GOT3 (cell line): ENCODE measurements at places on chromosomes 2 and 18.

GRCh38 chr2:83661711-83662110, 797.4 kb downstream of the SUCLG1 start:
- no peak for DNase-seq

GRCh38 chr2:20665243-20666004, 1.5 kb upstream of the GDF7 start:
- no peak for DNase-seq

DNA sequence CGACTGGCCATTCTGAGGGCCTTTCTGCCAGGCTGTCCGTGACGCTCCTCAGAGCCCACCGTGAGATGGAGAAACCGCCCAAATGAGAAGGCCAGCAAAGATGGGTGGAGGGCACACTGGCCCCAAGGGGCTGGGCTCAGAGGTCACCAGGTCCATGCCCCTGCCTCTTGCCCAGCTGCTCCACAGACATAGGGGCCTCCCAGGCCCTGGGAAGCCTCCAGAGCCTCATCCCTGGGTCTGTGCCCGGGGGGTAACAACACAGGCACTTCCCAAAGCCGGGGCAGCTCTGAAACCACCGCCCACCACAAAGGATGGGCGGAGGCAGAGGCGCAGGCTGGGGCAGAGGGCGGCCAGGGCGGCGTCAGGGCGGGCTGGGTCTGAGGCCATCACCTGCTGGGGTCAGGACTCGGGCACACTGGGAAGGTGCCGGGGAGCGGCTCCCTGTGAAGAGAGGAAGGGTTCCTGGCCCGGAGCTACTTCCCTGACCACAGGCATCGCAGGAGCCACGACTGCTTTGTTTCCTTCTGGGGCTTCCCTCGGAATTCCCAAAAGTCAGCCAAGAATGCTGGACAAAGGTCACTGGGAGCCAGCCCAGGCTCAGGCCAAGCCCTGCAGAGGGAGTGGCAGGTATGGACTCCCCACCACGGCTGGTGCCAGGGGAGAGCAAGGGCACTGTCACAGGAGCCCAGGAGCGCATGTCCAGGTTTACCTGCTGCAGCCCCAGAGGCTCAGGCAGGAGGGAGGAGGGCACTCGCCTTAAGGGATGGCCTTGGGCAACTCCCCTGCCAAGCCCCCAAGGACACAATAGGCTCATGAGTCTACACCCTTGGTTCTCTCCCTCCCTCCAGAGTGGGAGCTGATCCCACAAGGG, 9.4 kb downstream of the CYP26B1 start:
- DNase-seq = no peak

DNA sequence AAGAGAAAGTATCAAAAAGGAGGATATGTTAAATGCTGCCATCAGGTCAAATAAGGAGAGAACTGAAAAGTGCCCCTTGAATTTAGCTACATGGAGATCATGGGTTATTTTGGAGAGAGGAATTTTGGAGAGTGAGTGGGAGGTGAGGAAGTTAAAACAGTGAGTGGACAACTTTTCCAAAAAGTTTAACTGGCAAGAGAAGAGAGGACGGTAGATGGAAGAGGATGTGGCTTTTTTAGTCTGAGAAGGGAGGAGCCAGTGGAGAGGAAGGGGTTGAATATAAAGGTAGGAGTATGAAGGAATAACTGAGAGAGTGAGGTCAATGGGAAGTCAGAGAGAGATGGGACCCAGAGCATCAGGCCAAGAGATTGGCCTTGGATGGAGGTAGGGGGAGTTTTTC, 62.5 kb upstream of the NFE2L2 start:
- DNase-seq = no peak

- DNase-seq = no peak
Observed at GRCh38 chr18:62064361-62064760, 122.5 kb downstream of the PIGN start.

DNA sequence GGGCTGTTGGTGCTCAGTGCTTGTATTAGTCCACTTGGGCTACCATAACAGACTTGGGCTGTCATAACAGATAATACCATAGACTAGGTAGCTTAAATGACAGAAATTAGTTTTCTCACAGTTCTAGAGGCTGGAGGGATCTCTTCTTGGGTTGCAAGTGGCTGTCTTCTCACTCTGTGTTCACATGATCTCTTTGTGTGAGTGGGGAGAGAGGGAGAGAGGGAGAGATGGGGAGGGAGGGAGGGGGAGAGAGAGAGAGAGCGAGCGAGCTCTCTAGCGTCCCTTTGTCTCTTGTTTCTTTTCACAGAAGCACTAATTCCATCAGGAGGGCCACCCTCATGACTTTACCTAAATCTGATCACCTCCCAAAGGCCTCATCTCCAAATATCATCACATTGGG, 4.5 kb upstream of the XRCC5 start:
- DNase-seq = no peak

- DNase-seq = no peak
Observed at GRCh38 chr2:179729966-179730365, 131.4 kb downstream of the ZNF385B start.

DNA sequence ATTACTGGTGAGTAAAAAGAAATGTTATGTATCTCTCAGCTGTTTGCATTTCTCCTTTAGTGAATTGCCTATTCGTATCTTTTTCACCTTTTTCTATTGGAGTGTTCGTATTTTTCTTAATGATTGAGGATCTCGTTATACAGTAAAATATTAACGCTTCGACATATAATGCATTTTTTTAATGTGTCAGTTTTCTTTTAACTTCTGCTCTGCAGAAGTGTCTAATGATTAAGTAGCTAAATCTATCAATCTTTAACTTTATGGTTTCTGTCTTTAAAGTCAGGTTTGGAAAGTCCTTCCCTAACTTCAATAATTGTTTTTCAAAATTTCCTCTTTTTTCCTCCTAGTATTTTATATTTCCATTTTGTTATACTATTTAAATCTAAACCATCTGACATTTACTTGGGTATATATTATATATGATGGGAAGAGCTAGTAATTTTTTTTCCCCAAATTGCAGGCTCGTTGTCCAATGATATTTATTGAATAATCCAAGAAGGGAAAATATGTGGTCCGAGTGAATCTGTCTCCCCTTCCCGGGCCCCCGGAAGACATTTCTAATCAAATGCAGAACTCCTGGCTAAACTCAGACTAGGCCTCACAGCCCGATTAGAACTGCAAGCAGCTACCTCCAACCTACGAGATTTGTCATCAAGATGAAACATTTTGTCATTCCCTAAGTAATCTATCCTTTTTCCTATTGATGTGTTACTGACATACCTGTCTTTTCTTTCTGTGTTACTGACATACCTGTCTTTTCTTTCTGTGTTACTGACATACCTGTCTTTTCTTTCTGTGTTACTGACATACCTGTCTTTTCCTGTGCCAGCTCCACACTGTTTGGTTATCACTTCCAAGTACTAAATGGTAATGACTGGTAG, 17.2 kb downstream of the PCBP1 start:
- no peak for DNase-seq

GRCh38 chr2:152743002-152743401, 24.6 kb downstream of the ARL6IP6 start:
- DNase-seq = no peak

- DNase-seq = no peak
Observed at GRCh38 chr2:75493230-75493629, 67.5 kb downstream of the EVA1A start.

DNA sequence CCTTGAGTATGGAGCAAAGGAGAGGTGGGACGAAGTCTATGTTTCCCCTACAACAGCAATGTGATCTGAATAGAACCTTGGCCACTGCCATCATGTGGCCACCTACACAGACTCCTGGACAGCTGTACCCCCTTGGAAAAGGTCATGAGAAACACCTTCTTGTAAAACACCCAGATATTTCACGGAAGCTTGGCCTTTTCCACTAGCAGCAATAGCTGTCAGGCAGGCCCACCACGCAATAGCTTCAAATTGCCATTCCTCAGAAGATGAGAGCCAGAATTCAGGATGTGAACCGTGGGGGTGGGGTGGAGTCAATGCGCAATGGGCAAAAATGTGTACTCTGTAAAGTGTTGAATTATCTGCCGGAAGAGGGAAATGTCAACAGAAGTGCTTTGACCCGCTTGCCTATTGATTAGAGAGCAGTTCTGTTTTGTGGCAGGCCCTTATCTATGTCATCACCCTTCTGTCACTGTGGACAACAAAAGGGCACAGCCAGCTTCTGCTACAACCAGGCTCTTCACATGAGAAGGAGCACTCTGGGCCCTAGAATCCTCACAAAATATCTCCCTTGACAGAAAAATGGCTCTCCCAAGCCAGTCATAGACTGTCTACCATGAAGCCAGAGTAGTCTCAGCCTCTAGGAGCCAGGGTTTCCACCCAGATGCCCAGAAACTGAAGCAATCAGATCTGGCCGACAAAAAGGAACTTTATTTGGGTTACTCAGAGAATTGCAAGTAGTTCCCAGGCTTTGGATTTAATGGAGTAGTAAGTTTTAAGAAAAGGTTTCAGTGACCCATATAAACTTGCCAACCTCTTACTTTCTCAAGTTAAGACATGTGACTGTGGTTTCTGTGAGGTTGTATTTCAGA, 9.5 kb downstream of the INPP1 start:
- no peak for DNase-seq

- no peak for DNase-seq
Observed at GRCh38 chr18:73577365-73577764, 570.3 kb downstream of the FBXO15 start.

GRCh38 chr2:42012651-42013050, 35.2 kb upstream of the PKDCC start:
- DNase-seq = no peak

DNA sequence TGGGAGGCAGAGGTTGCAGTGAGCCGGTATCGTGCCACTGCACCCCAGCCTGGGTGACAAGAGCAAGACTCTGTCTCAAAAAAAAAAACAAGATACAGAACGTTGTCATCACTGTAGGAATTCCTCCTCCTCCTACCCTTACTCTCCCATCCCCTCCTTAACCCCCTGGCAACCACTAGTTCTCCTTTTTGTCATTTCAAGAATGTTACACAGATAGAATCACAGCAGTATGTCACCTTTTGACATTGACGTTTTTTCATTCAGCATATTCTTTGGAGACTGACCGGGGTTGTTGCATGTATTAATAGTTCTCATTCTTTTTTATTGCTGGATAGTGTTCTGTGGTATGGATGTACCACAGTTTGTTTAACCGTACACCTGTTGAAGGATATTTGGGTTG, 32.4 kb downstream of the TTLL4 start:
- no peak for DNase-seq

DNA sequence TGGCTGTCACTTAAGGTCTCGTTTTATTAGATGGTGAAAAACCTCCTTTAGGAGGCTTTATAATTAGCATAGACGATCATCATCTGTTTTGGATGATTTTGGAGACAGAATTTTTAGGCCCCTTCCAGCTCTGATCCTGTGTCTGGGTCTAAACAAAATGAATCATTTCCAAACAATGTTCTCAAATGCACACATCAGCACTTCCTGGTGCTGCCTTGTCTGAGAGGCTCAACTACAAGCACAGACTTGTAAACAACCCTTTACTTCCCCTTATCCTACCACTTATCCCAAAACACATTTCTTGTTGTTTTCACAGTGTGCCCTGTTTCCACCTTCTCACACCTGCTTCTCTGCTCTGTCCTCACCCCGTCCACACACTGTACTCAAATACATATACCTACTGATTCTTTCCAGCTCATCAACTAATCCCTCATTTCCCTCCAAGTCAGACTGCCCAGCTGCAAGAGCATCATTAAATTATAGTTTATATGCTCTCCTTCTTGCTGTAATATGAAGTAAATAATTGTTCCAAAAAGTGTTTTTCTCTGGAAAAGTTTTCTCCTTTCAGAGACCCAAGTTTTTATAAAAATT, 71.2 kb upstream of the COL3A1 start:
- DNase-seq = no peak

DNA sequence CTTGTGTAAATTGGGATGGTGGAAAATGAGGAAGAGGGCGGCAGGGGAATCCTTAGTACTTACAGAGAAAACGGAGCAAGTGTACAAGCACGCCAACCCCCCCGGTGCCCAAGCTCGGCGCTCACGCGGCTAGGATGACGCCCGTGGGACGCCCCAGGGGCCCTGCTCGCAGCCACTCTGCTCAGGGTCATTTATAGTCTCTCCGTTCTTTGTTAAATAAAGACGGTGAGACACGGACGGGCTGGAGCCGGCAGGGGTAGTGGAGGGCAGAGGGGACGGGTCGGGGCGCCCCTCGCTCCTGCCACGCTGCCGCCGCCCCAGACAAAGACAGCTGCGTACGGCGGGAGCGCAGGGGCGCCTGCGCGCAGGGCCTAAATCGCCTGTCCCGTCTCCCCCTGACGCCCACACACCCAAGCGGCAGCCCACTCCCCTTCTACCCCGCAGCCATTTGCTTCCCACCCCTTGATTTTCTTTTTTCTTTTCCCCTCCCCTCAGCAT, 37.8 kb downstream of the PCBP1 start:
- DNase-seq = no peak

DNA sequence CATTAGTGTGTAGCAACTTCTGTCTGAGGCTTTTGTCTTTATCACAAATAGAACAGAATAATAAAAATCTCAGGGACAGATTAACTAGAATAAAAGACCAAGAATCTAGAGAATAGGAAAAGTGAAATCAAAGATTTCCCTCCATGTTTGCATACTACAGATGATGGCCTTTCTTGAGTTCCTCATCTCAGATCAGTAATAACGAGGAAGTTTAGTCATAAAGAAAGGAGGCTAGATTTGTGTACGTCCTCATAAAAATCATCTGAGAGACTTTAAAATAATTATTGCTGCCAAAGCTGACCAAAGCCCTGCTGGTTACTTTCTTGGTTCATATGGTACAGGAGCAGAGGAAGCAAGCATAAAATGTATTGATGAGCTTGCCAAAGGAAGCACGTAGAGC, 117.3 kb downstream of the MIB1 start:
- no peak for DNase-seq

DNA sequence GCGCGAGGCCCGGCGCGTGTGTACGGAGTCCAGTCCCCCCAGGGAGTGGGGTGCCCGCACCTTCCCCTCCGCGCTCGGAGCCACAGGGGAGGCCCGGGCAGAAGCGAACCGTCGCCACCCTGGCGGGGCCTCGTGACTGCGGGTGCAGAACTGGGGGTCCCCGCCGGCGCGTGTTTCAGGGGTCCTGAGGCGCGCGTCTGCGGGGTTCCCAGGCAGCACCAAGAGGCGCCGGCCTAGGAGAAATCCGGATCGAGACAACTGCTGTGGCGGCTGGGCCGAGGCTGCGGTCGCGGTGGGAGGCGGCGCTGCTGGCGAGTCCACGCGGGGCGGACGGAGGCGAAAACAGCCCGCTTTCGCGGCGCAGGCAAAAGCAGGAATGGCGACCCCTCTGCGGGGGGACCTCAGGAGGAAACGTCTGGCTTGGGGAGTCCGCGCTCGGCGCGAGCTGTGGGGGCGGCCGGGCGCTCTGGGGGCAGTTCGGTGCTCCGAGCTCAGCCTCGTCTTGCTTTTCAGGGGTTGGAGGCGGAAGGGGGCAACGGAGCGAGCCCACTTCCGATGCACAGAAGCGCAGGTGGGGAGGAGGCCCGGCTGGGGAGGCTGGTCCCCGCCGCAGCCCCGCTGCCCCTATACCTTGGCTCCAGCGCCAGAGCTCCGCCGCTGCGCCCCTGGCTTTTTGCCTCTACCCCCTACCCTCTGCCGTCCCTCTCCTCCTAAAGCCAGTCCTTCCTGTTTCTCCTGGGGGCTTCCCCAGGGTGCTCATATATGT, 81.5 kb upstream of the LDLRAD4 start:
- no peak for DNase-seq
